ENCODE measurements at places on chromosomes 2 and 18. TPM values are rescaled to one million over a fixed set of nuclear protein-coding genes. Genes with fewer than 3 reads are reported as not detected.

GRCh38 chr2:205427112-205427511 is 255.2 kb upstream of the NRP2 start:
- no peak overlapping the region for H3K4me3 ChIP-seq
- H3K4me1 ChIP-seq: no peaks in the 10 kb centered on the region
- H3K36me3 ChIP-seq: no peaks in the 10 kb centered on the region
- H3K27ac ChIP-seq: no peak overlapping the region
- DNase-seq: no peak

The SNED1 gene
- 31.6 TPM for total RNA-seq

DNA sequence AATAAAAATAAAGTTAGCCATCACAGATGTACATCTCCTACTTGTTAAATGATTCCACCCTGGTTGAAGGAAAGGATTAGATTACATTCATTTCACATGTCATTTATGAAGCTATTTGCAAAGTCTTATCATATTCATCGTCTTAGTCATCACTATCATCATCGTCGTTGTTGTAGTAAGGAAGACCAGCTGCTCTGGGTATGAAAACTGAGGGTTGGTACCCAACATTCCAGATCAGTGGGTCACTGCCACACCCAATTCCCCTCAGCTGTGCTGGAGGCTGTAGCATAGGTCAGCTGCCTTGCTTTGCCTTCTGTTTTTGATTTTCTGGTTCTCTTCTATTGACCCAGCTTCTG is 20.9 kb upstream of the CCBE1 start:
- DNase-seq: no peak
- H3K27me3 ChIP-seq: no peaks in the 10 kb centered on the region
- no peaks in the 10 kb centered on the region for H3K36me3 ChIP-seq
- H3K27ac ChIP-seq: no peak overlapping the region

DNA sequence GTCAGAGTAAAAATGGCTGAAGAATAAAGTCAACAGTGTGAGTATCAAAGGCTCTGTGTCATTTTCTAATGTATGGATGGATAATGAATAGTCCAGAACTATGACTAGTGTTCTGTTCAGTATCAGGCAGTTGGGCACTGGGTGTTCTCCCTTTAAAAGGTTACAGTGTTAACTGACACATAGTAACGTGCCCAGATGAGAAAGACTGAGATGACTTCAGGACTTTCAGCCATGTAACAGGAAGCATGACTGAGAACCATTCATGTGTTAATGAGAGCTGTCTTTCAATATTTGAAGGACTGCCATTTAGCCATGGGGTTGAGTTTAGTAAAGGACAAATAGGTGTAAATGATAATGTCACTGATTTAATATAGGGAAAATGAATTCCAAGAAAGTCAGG is 187.1 kb downstream of the GULP1 start:
- DNase-seq: no peak
- no peak overlapping the region for H3K27ac ChIP-seq
- no peaks in the 10 kb centered on the region for H3K36me3 ChIP-seq

DNA sequence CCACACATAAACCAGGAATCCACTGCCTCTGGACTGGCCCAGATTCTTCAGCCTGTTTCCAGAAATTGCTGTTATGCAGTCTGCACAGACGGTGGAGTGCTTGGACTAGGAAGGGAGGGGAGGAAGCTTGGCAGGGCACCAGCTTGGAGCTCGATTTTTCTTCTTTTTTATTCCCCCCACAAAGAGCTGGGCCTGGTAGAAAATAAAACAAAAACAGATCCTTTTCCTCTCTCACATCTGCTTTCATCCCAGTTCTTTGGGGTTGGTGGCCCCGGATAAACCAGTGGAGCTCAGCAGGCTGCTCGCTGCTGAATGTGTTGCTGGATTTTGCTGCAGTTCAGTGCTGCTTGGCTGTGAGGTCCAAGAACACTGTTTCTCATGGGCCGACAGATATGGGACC is 16.0 kb downstream of the LRRTM1 start:
- no peak overlapping the region for H3K4me3 ChIP-seq
- no peak for DNase-seq
- H3K4me1 ChIP-seq: no peaks in the 10 kb centered on the region

DNA sequence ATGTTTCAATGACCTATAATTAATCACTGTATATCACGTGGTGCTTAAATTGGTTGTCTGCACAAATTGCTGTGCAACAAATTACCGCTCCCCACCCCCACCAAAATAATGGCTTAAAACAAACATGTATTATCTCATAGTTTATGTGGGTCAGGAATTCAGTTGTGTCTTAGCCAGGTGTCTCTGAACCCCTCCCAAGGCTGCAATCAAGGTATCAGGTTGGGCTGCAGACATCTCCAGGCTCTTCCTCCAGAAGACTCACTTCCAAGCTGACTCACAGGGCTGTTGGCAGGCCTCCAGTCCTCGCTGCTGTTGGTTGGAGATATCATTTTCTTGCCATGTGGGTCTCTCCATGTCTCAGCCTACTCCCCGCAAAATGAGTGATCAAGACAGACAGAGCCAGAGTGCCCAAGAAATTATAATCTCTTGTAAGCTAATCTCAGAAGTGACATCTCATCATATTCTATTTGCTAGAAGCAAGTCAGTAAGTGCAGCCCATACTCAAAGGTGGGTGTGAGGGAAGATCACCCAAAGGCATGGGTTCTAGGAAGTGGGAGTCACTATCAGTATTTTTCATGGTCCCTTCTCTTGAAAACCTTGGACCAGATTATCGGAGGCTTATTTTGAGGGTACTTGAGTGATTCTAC is 38.4 kb downstream of the SPC25 start:
- H3K4me1 ChIP-seq: peaks cover 22% of the 10 kb centered on the region
- H3K4me3 ChIP-seq: no peak overlapping the region
- DNase-seq: peak; percentile 45

- H3K27ac ChIP-seq: peak overlapping the region; percentile 84
- H3K36me3 ChIP-seq: no peaks in the 10 kb centered on the region
- no peak for DNase-seq
- H3K4me1 ChIP-seq: peaks cover 20% of the 10 kb centered on the region
- H3K4me3 ChIP-seq: peak overlapping the region; percentile 82
These were observed 710 bp downstream of the SEC11C start for GRCh38 chr18:59140302-59140885.

DNA sequence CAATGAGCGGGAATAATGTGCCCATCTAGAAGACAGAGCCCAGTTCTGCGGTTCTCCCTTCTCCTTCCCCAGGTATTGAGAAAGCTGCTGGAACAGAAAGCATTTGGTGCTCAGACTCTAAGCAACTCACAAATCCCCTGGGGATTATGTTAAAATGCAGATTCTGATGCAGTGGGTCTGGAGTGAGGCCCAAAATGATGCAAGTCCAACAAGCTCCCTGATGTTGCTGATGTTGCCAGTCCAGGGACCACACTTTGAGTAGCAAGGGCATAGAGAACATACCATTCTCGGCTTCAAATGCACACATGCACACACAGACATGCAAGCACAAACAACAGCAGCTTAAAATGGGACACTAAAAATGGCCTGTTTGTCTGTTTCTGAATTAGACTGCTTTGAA is 274.8 kb upstream of the NCKAP5 start:
- no peak for DNase-seq
- no peaks in the 10 kb centered on the region for H3K4me1 ChIP-seq
- H3K27me3 ChIP-seq: no peaks in the 10 kb centered on the region
- H3K27ac ChIP-seq: no peak overlapping the region
- H3K36me3 ChIP-seq: no peaks in the 10 kb centered on the region

DNA sequence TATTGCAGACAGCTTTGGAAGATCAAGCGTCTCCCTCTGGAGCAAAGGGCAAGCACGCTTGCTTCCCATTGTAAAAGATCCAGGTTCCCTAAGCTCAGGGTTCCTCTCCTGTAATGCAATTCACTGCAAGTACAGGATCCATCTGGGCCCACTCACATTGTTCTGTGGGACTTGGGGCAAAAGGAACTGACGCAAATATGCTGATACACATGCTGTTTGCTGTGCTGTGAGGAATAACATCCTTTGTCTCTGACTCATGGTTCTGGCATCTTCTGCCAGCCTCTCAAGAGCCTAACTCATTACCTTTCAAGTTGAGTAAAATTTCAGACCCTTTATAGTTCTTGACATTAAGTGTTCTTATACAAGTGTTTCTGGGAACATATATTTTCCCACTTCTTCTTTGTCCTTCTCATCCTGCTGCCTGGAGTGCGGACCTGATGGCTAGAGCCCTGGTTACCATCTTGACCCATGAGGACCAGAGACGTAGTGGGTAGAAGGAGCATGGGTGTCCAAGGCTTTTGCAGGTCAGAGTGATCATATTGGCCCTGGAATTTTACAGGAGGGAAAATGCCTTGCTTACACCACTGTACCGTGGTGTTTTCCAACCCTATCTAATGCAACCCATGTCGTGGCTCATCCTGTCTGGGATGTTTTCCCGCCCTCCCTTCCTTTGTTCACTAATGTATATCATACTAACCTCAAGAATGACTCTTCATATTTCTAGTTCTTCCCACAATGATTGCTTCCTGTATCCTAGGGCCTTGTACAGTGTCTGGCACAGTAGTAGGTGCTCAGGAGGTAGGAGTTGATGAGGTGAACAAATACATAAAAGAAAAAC is 145.7 kb upstream of the GLI2 start:
- H3K4me1 ChIP-seq: no peaks in the 10 kb centered on the region
- H3K27me3 ChIP-seq: peaks cover 8% of the 10 kb centered on the region
- DNase-seq: no peak
- no peak overlapping the region for H3K4me3 ChIP-seq
- H3K36me3 ChIP-seq: no peaks in the 10 kb centered on the region

The ATF2 gene
- 19.5 TPM for total RNA-seq

DNA sequence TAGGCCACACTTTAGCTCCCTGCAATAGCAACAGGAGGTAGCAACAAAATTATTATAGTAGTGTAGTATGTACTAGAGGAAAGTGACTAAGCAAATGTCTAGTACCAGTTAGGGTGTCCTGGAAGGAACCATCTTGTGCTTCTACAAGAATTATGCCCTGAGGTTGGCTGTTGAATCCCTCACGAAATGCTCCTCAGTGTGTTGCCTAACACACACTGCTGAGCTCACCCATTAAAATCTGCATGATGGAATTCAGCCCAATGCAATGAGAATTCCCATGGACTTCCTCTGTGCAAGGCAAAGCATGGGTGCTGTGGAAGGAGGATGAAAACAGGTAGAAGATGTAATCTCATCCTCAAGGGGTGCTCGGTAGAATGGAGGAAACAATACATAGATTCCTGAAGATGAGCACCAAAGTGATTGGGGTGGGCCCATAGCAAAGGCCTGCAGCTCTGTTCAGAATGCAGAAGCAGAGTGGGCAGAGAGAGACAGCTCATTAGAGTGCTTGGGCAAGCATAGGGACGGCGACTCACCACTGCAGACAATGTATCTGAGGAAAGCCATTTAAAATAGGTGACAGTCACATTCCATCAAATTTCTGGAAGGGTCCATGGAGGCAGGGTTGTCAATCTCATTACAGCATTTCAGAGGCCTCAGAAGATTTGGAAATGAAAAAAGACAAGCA is 1.2 kb upstream of the UGT1A7 start:
- no peak overlapping the region for H3K27ac ChIP-seq
- no peak overlapping the region for H3K4me3 ChIP-seq
- no peaks in the 10 kb centered on the region for H3K4me1 ChIP-seq

DNA sequence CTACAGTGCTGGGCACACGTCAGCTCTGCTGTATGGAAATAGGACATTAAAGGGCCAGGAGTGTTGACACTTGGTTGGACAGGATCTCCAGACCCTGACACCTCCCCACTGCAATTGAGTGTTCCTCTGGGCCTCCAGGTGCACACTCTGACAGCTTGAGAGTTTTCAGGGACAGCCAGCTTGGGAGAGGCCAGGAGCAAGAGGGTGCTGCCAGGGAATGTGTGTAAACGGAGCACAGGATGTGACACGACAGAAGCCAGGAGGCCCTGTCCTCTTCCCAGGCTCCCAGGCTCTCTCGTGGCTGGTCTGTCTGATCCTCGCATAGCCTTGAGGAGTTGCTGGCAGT is 318.1 kb upstream of the HS6ST1 start:
- no peaks in the 10 kb centered on the region for H3K4me1 ChIP-seq
- H3K36me3 ChIP-seq: no peaks in the 10 kb centered on the region
- H3K27ac ChIP-seq: no peak overlapping the region
- no peak for DNase-seq
- H3K4me3 ChIP-seq: no peak overlapping the region

- peak overlapping the region; percentile 100 for H3K27ac ChIP-seq
- H3K4me3 ChIP-seq: no peak overlapping the region
- H3K36me3 ChIP-seq: peaks cover 54% of the 10 kb centered on the region
- H3K27me3 ChIP-seq: no peaks in the 10 kb centered on the region
- H3K4me1 ChIP-seq: peaks cover 96% of the 10 kb centered on the region
- DNase-seq: peak; percentile 97
These were observed 168.7 kb downstream of the TNS1 start for GRCh38 chr2:217834057-217834620.

DNA sequence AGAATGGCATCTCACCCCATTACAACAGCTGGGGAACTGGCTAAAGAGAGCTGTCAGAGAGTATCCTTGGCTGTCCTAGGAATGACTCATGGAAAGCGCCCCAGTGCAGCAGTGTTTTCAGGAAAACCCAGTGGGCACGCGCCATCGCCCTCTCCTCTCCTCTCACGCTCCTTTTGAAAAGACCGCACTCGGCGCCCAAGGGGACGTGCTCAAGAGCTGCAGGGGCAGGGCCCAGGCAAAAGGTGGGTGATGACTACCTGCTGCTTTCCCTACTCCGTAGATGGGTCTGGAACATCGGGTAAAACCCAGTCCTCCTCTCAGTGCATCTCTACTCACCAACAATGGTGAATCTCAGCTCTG is 68.1 kb downstream of the EMILIN2 start:
- H3K4me1 ChIP-seq: no peaks in the 10 kb centered on the region
- H3K36me3 ChIP-seq: peaks cover 9% of the 10 kb centered on the region
- no peaks in the 10 kb centered on the region for H3K27me3 ChIP-seq
- DNase-seq: no peak
- H3K4me3 ChIP-seq: no peak overlapping the region

GRCh38 chr2:233063269-233063975 is 3.3 kb downstream of the INPP5D start:
- peaks cover 13% of the 10 kb centered on the region for H3K4me1 ChIP-seq
- no peaks in the 10 kb centered on the region for H3K36me3 ChIP-seq
- no peaks in the 10 kb centered on the region for H3K27me3 ChIP-seq
- no peak for DNase-seq

GRCh38 chr2:176493226-176493825 is 224.1 kb downstream of the MTX2 start:
- peaks cover 6% of the 10 kb centered on the region for H3K4me1 ChIP-seq
- H3K4me3 ChIP-seq: no peak overlapping the region
- no peak for DNase-seq
- no peak overlapping the region for H3K27ac ChIP-seq
- no peaks in the 10 kb centered on the region for H3K36me3 ChIP-seq

- H3K27ac ChIP-seq: no peak overlapping the region
- no peaks in the 10 kb centered on the region for H3K27me3 ChIP-seq
- no peaks in the 10 kb centered on the region for H3K4me1 ChIP-seq
- no peak overlapping the region for H3K4me3 ChIP-seq
These were observed 124.4 kb downstream of the HRH4 start for GRCh38 chr18:24584813-24585212.

GRCh38 chr2:133365117-133365516 is 203.1 kb downstream of the NCKAP5 start:
- no peaks in the 10 kb centered on the region for H3K27me3 ChIP-seq
- DNase-seq: no peak
- H3K27ac ChIP-seq: no peak overlapping the region
- no peaks in the 10 kb centered on the region for H3K36me3 ChIP-seq
- H3K4me3 ChIP-seq: no peak overlapping the region
- no peaks in the 10 kb centered on the region for H3K4me1 ChIP-seq

All from gastrocnemius medialis (tissue), 4 donors.